CD4-positive, alpha-beta T cell treated with Interleukin-1 beta for 1 hour (primary cell): ENCODE measurements at places on chromosomes 6 and 20.

GRCh38 chr6:15495375-15495901 is 167.4 kb downstream of the DTNBP1 start:
- no peak for DNase-seq

DNA sequence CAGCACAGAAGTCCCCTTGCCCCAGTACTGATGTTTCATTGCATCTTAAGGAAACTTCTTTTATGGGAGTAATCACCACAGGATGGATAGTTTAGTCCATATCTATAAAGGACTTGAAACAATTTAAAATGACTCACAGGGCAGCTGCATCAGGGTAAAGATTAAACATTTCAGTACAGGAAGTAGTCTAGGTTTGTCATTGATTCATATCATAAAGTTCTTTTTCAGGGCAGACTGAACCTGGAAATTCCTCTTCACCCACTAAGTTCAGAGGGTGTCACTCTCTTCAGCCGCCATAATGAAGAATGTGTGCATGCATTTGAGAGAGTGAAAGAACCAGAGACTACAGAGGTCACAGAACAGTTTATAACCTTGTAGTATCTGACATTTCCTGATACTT is 296.3 kb upstream of the JAG1 start:
- DNase-seq, result no peak

DNA sequence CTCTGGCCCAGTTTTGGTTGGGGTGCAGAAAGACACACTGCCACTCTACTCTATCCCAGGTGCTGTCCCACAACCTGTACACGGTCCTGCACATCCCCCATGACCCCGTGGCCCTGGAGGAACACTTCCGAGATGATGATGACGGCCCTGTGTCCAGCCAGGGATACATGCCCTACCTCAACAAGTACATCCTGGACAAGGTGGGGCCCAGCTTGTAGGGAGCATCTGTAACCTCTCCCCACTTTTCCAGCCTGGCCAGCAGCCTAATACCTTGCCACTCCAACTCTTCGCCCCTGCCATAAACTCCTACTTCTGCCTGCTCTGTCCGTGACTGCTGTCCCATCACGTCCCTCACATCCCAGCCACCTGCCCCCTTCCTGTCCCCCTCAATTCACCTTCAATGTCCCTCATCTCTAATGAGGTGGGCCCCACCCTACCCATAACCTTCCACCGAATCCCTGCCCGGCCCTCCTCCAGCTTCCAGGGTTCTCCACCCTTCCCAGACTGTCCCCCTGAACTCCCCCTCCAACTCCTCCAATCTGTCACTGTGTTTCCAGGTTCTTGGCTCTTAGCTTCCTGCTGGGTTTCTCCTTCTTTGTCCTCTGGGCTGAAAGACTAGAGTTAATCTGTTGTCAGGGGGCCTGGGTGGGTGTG is 12.1 kb downstream of the DEF6 start:
- no peak for DNase-seq

GRCh38 chr6:26260110-26260637 is 104.8 kb upstream of the BTN3A2 start:
- no peak for DNase-seq

DNA sequence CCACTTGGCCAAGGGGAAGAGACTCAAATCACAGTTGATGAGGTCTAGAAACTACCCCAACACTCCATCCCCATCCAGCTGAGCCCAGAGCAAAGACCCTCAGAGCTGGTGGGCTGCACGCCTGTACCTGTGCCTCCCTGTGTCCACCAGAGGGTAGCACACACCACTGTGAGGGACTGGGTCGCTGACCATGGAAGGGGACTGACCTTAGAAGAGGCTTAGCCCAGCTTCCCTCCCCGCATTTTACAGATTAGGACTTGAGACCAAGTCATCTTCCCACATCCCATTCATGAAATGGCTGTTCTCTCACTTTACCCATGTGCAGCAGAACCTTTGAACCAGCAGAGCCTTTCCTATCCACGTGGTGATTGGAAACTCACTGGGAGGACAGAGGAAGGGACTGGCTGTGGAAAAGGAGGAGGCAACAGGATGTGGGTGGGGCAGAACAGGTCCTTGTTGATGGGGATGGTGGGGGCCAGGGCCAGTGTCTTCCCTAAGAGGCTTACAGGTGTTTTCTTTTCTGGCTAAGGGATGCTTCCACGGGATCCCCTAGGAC is 44.3 kb downstream of the CPXM1 start:
- DNase-seq, result no peak

DNA sequence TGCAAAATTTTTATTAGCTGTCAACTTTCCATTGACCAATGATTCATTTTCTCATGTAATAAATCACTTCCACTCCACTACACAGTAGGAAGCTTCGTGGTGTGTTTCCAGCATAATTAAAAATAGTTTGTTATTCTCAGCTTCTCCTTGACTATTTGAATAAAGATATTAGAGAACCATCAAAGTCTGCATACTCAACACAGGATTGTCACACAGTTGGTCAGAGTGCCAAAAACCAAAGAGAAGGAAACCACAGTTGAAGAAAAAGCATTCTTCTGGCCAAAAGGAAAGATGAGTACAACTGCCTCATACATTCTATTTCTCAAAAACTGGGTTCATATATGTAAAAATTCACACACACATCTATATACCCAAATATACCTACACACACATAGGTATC is 455.1 kb upstream of the HSF2 start:
- no peak for DNase-seq

DNA sequence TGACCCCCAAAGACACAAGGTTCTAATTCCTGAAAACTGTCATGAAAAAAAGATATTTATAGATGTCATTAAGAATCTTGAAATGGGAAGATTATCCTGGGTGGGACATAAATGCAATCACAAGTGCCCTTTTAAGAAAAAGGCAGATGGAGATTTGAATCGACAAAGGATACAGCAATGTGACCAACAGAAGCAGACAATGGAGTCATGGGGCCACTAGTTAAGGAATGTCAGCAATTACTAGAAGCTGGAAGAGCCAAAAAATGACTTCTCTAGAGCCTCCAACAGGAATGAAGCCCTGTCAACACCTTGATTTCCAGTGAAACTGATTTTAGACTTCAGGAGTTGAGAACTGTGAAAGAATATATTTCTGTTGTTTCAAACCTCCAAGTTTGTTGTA is 448.5 kb downstream of the MEI4 start:
- DNase-seq, result no peak

- DNase-seq, result no peak
Measured at GRCh38 chr6:7154341-7155139, 46.8 kb downstream of the RREB1 start.

GRCh38 chr6:82040405-82041221 is 206.9 kb downstream of the IBTK start:
- DNase-seq, result no peak

- no peak for DNase-seq
Measured at GRCh38 chr20:24764027-24764793, 184.9 kb upstream of the CST7 start.

- no peak for DNase-seq
Measured at GRCh38 chr6:52201493-52201892, 15.3 kb downstream of the IL17A start.

- no peak for DNase-seq
Measured at GRCh38 chr6:74870403-74870802, 335.4 kb downstream of the COL12A1 start.

DNA sequence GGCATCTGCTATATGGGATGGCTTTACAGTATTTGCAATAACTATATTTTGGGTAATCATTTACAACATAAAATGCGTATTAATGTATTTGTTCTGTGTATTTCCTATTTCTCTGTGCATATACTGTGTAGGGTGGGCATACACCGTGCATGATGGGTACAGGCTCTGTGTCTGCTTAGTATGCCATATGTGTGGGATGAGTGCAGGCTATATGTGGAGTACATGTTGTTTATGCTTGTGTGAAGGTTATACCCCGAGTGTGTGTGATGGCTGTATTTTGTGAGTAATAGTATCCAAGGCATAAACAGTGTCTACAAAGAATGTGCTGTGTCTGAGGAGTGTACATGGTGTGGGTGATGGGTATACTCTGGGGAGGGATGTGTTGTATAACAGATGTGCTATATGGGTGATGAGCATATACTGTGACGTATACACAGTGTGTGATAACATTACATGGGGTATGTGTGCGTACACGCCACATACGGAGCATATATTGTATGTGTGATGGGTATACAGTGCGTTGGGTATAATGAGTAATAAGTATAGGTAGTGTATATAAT is 52.7 kb downstream of the CPXM1 start:
- no peak for DNase-seq

DNA sequence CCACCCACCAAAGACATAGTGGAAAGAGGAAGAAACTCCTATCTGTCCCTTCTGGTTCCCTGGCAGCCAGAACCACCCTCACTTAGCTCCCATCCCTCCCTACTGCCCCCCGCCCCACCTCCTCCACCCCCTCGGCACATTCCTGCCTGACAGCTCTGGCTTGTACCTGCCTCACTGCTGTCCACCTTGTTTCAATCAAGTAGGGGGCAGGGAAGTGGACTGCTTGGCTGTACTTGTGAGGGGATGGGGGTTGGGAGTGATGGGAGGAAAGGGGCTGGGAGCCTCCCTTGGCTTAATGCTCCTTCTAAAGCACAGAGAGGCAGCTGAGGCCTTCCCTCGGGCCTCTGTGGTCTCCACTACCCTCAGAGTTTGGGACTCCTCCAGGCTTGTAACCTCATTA is 22.1 kb upstream of the ZNF76 start:
- no peak for DNase-seq

- DNase-seq, result no peak
Measured at GRCh38 chr6:87675004-87675681, 26.9 kb downstream of the AKIRIN2 start.

DNA sequence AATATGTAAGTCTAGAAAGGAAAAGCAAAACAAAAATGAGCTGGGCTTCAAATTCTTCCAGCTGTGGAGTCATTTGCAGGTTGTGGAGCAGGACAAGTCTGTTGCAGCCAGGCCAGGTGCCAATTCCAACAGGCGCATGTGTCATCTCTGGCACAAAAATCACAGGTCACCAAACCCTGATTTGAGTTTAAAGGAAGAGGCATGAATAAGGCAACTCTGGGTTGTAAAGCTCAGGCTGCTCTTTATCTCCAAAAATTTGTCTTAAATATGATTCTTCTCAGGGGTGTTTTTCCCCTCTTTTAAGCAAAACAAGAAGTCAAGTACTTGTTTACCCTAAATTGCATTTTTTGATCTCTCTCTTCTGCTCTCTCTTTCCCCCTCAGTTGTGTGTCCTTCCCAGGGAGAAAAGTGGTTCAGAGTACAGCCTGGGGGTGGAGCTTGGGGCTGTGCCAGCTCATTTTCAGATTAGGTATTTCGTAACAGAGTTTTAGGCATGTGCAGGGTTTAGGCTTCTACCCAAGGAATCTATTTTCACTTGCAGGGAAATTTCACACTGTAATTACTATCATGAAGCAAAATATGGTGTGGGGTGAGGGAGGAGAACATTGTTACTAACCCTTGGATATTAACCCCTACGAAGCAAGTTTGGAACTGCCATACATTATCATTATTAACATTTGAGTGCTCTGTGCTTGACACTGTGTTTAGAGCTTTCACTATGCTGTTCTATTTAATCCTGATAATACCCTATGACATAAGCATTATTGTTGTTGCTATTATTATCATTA is 8.3 kb upstream of the NCOA3 start:
- peak; percentile 30 for DNase-seq

- DNase-seq, result no peak
Measured at GRCh38 chr20:10741060-10741459, 67.3 kb upstream of the JAG1 start.

DNA sequence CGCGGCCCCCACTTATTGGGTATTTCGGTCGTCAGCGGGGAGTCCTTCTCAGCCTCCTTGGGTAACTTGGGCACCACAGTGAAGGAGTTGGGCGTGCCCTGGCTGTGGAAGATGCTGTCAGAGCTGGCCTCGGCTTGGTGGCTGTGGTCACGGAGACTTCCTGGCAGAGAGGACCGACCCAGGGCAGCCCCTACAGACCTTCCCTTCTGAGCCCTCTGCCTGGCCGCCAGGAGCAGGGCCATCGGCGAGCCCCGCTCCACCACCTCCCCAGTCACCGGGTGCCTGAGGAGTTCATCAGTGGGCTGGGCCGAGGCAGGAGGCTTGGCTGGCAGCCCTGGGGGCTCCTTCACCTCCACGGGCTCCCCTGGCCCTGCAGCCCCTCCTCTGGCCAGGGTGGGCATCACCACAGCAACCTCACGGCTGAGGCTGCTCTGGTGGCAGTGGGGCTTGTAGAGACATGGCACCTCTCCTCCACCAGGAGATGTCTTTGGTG is 37.2 kb downstream of the C6orf132 start:
- DNase-seq, result no peak

DNA sequence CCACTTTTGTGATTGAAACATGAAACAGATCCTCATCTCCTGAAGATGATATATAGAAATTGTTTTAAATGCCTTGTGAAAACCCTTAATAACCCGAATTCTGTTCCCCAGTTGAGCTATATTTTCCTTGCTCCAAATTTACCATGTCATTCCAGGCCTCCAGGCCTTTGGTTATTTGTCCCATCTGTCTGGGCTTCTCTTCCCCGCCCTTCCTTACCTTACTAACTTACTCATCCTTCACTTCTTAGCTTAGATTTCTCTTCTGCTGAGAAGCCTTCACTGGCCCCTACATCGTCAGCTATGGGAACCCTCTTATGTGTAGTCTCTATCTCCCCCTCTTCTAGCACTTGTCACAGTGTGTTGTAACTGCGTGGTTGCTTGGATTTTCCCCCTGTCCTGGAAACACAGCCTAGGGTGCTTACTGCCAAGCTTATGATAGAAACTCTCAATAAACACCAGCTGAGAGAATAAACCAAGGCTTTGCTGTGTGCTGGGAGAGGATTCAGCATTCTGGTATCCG is 68.6 kb downstream of the SGK1 start:
- no peak for DNase-seq

GRCh38 chr6:157561414-157561790 is 180.4 kb downstream of the ZDHHC14 start:
- DNase-seq, result no peak

GRCh38 chr6:78530208-78530607 is 337.1 kb upstream of the IRAK1BP1 start:
- DNase-seq, result no peak

DNA sequence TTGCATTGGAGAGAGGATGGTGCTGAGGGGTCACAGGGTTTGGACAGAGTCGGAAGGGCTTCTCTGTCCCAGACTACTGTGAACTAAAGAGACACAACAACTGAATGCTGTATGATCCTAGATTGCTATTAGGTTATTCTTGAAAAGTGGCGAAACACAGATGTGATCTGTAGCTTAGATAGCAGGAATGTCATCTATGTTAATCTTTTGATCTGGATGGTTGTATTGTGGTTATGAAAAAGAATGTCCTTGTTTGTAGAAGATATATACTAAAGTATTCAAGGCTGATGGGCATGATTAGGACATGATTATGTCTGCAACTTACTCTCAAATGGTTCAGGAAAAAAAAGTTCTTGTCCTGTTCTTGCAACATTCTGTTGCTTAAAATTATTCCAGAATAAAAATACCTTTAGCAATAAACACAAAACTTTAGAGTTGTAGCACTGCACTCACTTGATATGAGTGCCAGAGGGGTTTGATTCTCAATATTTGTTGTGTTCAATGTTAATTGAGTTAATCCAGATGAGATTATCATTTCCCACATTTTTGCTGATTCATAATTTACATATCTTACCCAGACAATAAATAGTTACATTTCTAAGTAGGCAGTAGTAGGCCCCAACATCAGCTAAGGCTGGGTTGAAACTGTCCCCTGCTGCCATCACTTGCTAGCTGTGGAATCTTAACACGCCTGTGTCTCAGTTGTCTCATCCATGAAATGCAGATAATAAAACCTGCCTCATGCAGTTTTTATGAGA is 645.2 kb downstream of the KIF16B start:
- no peak for DNase-seq
